ENCODE measurements at places on chromosomes 5 and 9.

- no peak for DNase-seq
These were observed 168.2 kb upstream of the DMRTA1 start for GRCh38 chr9:22278426-22278825.

DNA sequence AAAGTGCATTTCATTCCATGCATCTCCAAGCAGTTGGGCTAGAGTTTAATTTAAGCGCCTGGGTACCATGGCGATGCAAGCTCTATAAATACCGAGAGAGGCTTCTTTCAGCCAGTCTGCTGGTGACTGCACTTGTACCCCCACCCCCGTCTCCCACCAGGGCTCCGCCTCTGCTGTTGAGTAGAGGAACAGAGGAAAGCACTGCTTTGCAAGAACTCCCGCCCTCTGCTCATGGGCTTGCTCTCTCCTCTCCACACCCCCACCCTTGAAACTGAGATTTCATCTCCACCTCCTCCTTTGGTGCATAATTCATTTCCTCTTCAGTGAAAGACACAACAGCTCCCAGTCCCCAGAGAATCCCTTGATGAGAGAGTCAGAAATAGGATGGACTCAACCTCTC lies 5.1 kb upstream of the WWC1 start:
- peak; percentile 79 for DNase-seq

GRCh38 chr5:154962494-154962893 lies 21.6 kb downstream of the MRPL22 start:
- DNase-seq, result no peak

- DNase-seq, result no peak
These were observed 747.6 kb upstream of the EDIL3 start for GRCh38 chr5:85132269-85132668.

GRCh38 chr9:5336688-5337087 lies 3.0 kb downstream of the RLN1 start:
- DNase-seq, result no peak

DNA sequence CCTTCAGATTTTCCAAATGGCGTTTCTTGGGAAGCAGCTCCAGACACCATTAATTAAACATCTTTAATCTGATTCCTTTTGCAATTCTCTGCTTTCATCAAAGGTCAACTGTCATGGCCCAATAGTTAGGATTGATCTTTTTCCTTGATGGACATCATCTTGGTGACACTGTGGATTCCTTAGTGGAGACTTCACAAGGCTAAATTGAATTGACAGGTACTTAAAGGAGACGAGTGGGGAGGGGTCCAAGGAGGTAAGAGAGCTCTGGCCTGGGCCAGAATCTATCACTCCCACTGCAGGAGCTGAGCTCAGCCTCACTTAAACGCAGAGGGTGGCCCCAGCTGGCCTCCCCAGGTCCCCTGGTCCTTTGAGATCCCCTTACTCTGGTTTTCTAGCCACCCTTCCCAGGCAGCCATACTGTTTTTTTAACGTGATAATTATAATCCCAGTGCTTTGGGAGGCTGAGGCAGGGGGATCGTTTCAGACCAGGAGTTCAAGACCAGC lies 9.9 kb upstream of the HMCN2 start:
- DNase-seq, result no peak

DNA sequence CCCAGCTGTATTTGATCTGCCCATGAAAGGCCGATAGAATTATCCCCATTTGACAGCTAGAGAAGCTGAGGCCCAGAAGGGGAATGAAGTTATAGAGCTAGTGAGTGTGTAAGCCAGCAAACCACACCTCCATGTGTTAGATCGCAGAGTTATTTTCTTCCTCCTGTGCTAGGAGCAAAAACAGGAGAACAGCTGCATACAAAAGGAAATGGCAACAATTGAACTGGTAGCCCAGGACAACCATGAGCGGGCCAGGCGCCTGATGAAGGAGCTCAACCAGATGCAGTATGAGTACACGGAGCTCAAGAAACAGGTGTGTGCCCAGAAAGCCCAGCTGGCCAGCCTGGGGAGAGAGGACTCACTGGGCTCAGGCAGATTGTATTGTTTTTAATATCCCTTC lies 30.4 kb downstream of the RAB14 start:
- no peak for DNase-seq

GRCh38 chr5:137192293-137192743 lies 306.8 kb downstream of the SPOCK1 start:
- DNase-seq, result no peak

GRCh38 chr5:143618141-143618540 lies 193.8 kb upstream of the HMHB1 start:
- no peak for DNase-seq

Measured in putamen (tissue), 1 donor.